ENCODE measurements at places on chromosomes 5 and 9.
A peak's percentile ranks its signal among the peaks of the same experiment; 100 is the strongest.

GRCh38 chr5:31023105-31023504 is 170.4 kb upstream of the CDH6 start:
- DNase-seq, result no peak

GRCh38 chr5:91272858-91273257 is 110.3 kb downstream of the ARRDC3 start:
- no peak for DNase-seq

DNA sequence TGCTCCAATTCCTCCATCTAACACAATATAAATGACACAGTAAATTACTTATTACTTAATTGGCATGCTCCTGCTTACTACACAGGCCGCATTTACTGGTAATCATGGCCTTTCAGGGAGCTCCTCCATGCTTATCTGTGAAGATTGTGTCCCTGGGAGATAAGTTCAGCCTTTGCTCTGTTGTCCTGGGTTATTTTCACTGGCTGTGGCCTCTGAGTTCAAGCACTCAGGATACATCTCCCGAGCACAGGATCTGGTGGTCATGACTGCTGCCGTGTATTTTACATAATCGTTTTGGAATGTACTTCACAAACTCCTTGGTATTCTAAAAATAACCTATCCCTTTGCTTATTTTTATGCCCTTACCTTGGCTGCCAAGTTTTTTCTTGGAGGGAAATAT is 215.7 kb downstream of the ICE1 start:
- no peak for DNase-seq

DNA sequence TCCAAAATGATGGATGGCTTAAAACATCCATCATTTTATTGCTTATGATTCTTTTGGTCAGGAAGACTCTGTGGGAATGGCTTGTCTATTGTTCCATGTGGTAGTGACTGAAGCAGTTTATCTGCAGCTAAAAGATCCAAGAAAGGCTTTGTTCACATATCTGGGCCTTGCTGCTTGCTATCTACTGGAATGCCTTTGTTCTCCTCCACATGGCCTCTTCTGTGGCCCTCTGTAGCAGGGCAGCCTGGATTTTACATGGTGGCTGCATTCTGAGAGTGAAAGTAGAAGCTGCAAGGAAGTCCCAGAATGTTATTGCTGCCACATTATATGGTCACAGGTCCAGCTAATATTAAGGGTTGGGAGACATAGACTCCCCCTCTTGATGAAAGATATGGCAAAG is 35.1 kb downstream of the DMXL1 start:
- DNase-seq, result no peak

- no peak for DNase-seq
Observed at GRCh38 chr5:67214707-67215447, 18.3 kb upstream of the CD180 start.

- no peak for DNase-seq
Observed at GRCh38 chr9:11968631-11969030, 724.6 kb upstream of the TYRP1 start.

DNA sequence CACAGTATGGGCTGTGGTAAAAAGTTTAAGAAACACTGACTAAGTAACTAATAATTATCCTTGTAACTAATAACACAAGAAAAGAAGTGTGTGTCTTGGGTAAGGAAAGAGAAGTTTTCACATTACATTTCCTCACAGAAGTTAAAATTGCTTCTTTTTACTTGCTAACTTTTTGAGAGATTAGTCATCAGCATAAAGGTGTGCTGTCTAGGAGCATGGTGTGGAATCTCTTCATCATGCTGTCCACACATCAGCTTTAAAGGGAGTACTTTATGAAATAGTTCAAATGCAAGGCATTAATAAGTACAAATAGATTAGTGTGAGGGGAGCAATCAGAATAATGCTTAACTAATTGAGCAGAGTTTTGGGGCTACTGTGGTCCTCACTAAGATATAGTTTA is 29.8 kb downstream of the WDR36 start:
- no peak for DNase-seq

GRCh38 chr9:116587919-116588318 is 99.2 kb upstream of the TRIM32 start:
- DNase-seq, result no peak

DNA sequence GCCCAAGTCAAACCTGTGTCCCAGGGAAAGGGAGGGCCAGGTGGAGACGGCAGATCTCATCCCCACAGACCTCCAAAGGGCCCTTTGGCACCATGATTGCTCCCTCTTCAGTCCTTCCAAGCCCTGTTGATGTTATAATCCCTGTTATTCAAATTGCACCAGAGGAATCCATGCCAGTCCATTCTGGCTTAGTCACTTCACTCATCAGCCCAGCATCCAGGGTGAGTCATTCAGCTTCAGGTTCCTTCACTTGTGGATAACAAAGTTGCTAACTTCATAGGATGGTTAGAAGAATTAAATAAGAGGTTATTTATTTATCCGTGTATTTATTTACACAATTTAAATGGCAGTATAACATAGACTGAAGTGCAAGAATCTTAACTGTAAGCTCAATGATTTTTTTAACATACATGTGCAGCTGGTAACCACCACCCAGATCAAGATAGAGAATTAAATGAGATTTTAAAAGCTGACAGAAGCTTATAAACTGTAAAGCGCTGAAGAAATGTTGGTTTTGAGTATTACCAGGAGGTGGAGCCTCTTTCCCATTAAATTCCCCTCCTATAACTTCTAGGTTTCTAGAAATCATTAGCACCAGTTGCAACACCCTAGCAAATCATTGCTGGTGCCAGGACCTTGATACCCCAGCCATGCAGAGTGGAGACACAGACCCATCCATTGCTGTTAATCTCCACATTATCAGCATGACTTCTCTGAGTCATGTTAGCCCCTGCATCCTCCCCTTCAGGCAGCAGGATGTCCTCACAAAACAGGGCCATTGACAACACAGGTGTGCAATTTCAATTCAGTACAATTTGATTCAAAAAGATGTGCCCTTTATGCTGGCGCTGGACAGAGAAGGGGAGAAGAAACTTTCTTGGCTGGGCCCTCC is 77.4 kb downstream of the SEC61B start:
- no peak for DNase-seq

DNA sequence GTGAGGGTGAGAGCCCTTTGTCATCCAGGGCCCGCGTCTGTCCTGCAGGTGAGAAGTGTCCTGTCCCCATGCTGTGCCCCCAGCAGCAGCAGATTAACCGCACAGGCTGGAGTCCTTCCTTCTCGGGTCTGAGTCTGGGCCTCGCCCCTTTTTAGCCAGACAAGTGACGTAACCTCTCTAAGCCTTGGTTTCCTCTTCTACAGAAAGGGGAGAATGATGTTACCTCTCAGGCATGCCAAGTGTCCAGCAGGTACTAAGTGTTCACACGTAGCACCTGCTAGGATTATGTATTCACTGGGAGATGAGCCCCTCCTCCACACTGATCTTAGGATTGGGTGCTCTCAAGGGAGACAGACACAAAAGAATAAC is 6.9 kb downstream of the NEURL1B start:
- DNase-seq, result no peak

GRCh38 chr5:81187885-81188284 is 45.2 kb upstream of the CKMT2 start:
- DNase-seq, result no peak

DNA sequence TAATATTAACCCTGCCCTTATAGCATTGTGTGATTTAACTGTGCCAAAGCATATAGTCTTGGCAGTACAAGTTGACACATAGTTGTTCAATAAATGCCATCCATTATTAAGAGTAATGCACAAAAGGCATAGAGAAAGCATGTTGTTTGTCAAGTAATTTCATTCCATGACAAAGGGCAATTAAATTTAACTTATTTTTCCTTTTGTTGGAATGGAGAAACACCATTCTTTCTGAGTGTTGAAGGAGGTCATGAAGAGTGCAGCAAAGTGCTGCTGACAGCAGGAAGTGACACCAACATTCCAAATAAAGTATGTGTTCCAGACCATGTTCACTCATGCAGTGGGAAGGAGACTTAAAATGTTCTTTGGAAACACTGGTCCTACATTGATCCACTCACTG is 29.1 kb downstream of the ANKDD1B start:
- no peak for DNase-seq

- DNase-seq, result peak; percentile 69
Observed at GRCh38 chr9:33415501-33416038, 13.2 kb upstream of the AQP7 start.

- DNase-seq, result no peak
Observed at GRCh38 chr5:52727576-52727975, 60.1 kb upstream of the ITGA1 start.

GRCh38 chr9:81408951-81409350 is 280.4 kb downstream of the TLE1 start:
- no peak for DNase-seq

GRCh38 chr9:123561046-123561445 is 205.0 kb downstream of the CRB2 start:
- DNase-seq, result no peak

- DNase-seq, result no peak
Observed at GRCh38 chr5:154316223-154316935, 125.8 kb downstream of the GALNT10 start.

DNA sequence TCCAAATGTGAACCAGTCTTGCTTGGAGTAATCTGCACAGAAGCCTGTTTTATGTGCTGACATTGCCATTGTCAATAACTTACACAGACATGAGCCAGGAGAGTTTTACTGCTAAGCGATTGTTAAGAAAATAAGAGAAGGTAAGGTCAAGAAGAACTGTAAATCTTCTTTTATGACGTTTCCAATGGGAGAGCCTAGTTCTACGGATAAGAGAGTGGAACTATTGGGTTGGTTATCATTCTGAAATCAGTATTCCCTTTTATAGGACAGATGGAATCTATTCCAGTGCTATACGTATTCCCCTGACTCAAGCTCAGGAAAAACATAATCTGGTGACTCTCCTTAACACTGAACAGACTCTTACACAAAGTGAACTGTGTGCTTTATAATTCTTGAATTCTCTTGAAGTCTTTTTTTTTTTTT is 137.9 kb upstream of the OTULINL start:
- DNase-seq, result no peak

GRCh38 chr5:14097998-14098471 is 45.1 kb upstream of the TRIO start:
- no peak for DNase-seq

DNA sequence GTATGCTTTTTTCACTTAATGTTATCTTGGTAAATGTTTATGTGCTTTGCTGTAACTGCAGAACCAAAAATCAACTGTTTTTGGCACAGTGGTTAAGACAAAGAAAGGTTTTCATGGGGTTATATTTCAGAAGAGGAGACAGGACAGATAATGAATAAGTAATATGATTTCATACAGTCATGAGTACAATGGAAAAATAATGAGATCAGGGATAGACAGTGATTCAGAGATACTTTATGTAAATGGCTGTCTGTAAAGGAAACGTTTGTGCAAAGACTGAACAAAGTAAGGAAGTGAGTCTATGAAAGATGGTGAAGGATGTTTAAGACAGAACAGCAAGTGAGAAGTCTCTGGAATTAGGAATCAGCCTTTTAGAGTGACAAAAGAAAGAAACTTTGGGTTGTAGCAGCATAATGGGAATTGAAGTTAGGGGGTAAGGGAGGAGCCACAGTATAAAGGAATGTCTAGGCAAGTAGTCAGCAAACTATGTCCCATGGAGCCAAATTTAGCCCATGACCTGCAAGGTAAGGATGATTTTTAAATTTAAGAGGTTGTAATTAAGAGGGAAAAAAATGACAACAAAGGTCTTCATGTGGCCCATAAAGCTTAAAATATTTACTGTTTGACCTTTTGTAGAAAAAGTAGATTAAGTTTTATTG is 55.0 kb downstream of the TNPO1 start:
- no peak for DNase-seq

GRCh38 chr9:23375511-23375910 is 450.5 kb downstream of the ELAVL2 start:
- no peak for DNase-seq

DNA sequence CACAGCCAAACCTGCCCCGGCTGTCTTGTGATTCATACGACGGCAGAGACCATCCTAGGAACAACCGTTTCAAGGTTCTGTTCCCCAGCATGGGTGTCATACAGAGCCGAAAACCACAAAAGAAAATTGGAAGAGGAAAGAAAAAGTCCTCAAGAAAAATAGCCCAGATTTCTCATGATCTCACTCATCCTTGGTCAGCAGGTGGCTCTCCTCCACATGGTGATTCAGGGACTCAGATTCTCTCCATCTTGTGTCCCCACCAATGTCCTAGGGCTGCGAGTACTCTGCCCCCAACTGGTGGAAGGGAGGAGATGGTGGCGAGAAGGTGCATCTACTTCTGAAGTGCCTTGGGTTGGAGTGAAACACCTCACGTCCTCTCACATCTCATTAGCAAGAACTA is 25.6 kb downstream of the PDZD2 start:
- no peak for DNase-seq

DNA sequence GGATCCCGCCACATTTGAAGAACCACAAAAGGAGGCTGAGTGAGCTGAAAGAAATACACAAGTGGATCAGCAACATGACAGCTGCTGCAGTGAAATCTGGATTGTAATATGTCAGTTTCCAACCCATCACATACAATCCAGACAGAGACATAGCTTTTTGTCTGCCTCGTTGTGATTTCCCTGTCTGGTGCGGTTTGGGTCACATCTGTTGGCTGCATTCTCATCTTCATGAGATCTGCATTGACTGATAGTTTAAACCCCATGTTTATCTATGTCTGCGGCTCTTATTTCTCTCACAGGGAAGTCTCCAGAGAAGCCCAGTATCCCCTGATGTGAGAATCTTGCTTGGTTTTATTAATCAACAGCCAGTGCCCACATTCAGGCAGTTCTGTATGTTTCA is 403.1 kb upstream of the ZNF608 start:
- no peak for DNase-seq

- DNase-seq, result no peak
Observed at GRCh38 chr9:35570709-35571504, 34.2 kb upstream of the TESK1 start.

GRCh38 chr5:117652036-117652957 is 1077.7 kb upstream of the SEMA6A start:
- no peak for DNase-seq

- no peak for DNase-seq
Observed at GRCh38 chr5:1031306-1031959, 22.8 kb downstream of the NKD2 start.

DNA sequence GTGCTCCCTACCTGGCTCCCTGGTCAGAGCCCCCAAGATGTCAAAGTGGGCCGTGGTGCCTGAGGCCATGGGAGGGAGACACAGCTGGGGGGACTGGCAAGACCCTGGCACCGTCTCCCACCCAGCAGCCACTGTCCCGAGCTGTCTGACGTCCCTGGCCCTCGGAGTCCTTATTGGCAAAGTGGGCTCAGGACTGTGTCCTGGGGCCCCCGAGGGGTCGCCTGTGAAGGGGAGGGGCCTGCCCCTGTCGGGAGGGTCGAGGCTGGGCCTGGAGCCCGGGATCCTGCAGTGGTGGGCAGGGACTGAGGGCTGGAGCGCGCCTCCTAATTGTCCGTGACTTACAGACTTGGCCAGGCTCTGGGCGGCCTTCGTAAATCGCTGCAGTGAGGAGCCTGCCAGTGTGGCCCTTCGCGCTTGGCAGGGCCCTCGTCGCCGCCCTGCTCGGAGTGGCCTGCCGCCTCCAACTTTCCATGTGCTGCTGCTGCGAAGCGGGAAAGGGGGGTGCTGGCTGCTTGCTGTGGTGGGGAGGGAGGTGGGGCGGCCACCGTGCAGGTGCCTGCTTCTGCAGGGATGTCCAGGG is 13.7 kb downstream of the MYMK start:
- DNase-seq, result no peak

GRCh38 chr9:31347082-31347617 is 1037.3 kb upstream of the ACO1 start:
- no peak for DNase-seq

All from stimulated activated CD8-positive, alpha-beta memory T cell treated with anti-CD3 and anti-CD28 coated beads, Interleukin-2, amount 100 ng/mL, for 1 hour (primary cell).